A549 treated with dexamethasone at 1 μM for 4 hours (cell line): ENCODE measurements at places on chromosomes 2 and 18. TPM values are rescaled to one million over a fixed set of nuclear protein-coding genes. Genes with fewer than 3 reads are reported as not detected.

Gene OTOF
- 0.06 to 0.44 TPM (median 0.19 TPM) in 5 replicates for total RNA-seq

Gene RUFY4
- total RNA-seq = not detected in 5 replicates

Gene SCYGR4
- not detected in 5 replicates for total RNA-seq

Gene LBX2
- 2.7 to 3.7 TPM (median 3.0 TPM) in 5 replicates for total RNA-seq

Gene NR4A2
- 1.6 to 2.9 TPM (median 2.1 TPM) in 5 replicates for total RNA-seq

Gene PROKR1
- total RNA-seq = 0.01 to 0.05 TPM (median 0.04 TPM) in 3 of 5 replicates, not detected in the others

Gene RGPD3
- total RNA-seq = 0.14 to 0.25 TPM (median 0.16 TPM) in 5 replicates

Gene ALPG
- 0.37 to 0.74 TPM (median 0.49 TPM) in 5 replicates for total RNA-seq

Gene TACR1
- total RNA-seq = 0.04 to 0.14 TPM (median 0.08 TPM) in 4 of 5 replicates, not detected in the other

Gene SERPINB13
- not detected in 5 replicates for total RNA-seq

Gene FBLN7
- 0.32 to 0.78 TPM (median 0.57 TPM) in 5 replicates for total RNA-seq

Gene GPD2
- 20.9 to 38.2 TPM (median 31.5 TPM) in 5 replicates for total RNA-seq

Gene LIMS4
- 0.39 to 0.62 TPM (median 0.48 TPM) in 5 replicates for total RNA-seq

Gene R3HDM1
- total RNA-seq = 23.3 to 33.1 TPM (median 28.0 TPM) in 5 replicates

Gene AP1S3
- total RNA-seq = 28.0 to 40.5 TPM (median 36.0 TPM) in 5 replicates

Gene NXPH2
- total RNA-seq = not detected in 5 replicates

Gene POTEI
- 0.01 TPM in 1 of 5 replicates, not detected in the others for total RNA-seq

Gene IL1A
- 0.18 to 0.50 TPM (median 0.29 TPM) in 5 replicates for total RNA-seq

Gene POTEF
- not detected in 5 replicates for total RNA-seq

Gene CCDC93
- total RNA-seq = 10.7 to 16.4 TPM (median 13.3 TPM) in 5 replicates

Gene FAM228B
- 1.5 to 2.5 TPM (median 2.4 TPM) in 5 replicates for total RNA-seq

Gene LAMA3
- total RNA-seq = 45.2 to 74.1 TPM (median 63.0 TPM) in 5 replicates
